ENCODE measurements at places on chromosomes 3 and 15.

GRCh38 chr15:29669823-29670222 lies 152.4 kb downstream of the TJP1 start:
- DNase-seq: no peak

DNA sequence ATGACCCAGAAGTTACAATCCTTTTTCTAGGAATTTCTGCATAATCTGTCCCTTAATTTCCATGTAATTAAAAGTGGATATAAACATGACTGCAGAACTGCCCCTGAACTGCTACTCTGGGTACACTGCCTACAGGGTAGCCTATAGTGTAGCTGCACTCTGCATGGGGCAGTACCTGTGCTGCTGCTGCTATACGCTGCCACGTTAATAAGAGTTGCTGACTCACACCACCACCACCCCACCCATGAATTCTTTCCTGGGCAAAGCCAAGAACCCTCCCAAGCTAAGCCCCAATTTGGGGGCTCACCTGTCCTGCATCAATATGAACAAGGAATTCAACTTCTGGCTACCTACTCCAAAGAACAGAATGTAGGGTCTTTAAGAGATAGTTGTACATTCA lies 13.9 kb downstream of the HDGFL3 start:
- DNase-seq: no peak

GRCh38 chr15:77582763-77583162 lies 49.9 kb downstream of the LINGO1 start:
- no peak for DNase-seq

- peak; percentile 97 for DNase-seq
Observed at GRCh38 chr3:172522871-172523818, at the start of gene TNFSF10. TNFSF10 (minus strand) TSS chr3:172523430; CDS start chr3:172523384, 46 bp downstream.

DNA sequence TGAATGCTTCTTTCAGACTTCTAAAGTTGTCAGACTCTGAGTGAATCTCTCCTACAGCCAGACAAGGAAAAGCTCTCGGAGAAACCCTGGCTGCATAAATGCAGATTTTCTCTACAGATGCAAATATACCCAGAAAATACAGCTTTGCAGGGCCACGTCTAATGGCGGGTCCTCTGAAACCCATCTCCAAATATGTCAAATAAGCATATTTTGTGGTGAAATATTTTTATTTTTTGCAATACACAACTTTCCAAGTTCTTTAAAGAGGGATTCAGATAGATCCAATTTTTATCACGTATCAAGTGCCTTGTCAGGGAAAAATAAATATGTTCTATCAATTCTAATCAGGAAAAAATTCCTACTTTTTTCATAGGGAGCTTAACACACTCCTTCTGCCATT lies 229.4 kb downstream of the SI start:
- no peak for DNase-seq

All from AML-193 (cell line).